Stimulated activated naive CD4-positive, alpha-beta T cell (primary cell): ENCODE measurements at places on chromosomes 6 and 20.

DNA sequence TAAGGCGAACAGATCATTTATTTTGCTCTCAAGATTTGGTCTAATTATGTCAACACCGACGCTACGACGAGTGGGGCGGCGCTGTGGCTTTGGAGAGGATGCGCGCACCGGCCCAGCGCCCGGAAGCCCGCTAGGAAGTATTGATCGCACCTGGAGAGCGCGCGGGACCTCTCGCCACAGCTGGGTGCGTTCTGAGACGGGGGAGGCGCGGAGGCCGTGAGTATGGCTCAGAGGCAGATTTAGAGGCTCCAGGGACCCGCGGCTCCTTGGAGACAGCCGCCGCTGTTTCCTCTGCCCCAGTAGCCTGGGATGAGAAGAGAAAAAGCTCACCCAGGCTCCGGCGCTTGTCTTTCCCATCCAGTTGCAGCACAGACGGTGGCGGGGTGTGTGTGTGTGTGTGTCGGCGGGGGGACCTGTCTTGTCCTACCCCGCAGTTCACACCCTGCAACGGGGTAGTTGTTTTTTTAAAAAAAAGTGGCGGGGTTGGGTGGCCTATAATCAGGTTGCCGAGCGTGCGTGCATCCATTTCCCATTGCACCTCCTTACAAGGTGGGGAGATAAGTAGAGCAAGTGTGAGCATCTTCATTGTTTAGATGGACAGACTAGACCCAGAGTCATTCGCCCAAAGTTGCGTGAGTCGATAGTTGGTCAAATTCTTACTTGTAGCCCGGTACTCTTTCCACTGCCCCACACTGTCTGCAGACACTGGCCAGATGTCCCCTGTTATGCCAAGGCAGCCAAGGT lies 11.2 kb downstream of the TFAP2D start:
- no peak for DNase-seq

- no peak for DNase-seq
Measured at GRCh38 chr20:35791821-35792220, 20.0 kb downstream of the PHF20 start.

- no peak for DNase-seq
Measured at GRCh38 chr6:155993240-155993639, 537.6 kb upstream of the NOX3 start.

DNA sequence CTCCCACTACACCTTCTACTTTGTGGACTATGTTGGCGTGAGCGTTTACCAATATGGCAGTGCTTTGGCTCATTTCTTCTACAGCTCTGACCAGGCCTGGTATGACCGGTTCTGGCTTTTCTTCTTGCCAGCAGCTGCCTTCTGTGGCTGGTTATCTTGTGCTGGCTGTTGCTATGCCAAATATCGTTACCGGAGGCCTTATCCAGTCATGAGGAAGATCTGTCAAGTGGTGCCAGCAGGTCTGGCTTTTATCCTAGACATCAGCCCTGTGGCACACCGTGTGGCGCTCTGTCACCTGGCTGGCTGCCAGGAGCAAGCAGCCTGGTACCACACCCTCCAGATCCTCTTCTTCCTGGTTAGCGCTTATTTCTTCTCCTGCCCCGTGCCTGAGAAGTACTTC lies 16.5 kb upstream of the EFHC1 start:
- no peak for DNase-seq

DNA sequence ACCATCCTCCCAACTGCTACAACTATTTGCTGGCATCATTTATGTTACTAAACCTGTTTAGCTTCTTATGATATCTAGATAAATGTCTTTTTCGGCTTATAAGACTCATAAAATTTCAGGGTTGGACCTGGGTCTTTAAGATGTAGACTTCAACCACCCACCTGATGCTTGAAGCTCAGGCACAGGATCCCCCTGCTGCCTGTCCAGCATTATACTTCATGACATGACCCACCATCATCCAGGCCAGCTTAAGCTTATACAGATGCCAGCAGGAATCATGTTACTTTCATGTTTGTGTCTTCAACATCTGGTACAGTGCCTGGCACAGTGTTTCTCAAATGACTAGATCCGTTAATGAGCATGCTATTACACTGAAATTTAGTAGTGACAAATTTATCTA lies 47.4 kb downstream of the SLC17A5 start:
- no peak for DNase-seq

DNA sequence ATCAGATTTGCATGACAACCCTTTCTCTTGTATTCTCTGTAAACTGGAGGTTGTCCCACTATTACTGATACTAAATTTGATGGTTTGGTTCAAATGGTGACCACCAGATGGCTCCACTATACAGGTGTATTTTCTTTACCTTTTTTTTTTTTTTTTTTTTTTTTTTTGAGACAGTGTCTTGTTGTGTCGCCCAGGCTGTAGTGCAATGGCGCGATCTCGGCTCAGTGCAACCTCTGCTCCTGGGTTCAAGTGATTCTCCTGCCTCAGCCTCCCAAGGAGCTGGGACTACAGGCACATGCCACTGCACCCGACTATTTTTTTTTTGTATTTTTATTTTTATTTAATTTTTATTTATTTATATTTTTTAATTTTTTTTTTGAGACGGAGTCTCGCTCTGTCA lies 6.6 kb upstream of the WTAP start:
- DNase-seq = peak; percentile 34

DNA sequence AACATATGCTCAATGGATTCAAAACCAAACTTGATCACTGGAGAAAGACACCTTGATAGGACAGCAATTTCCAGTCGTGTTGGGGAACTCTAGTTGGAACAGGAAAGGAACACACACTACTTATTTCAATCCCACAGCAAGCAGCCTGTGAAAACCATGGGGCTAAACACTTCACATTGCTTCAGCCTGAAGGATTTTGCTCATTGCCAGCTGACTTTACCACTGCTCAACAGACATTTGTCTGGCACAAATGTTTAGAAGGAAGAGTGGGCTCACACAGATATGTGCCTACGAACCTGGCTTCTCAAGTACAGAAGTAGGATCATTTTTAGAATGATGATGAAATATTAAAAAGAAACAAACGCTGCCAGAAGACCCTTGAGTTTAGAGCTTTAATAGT lies 598.1 kb downstream of the PHF3 start:
- DNase-seq = no peak

DNA sequence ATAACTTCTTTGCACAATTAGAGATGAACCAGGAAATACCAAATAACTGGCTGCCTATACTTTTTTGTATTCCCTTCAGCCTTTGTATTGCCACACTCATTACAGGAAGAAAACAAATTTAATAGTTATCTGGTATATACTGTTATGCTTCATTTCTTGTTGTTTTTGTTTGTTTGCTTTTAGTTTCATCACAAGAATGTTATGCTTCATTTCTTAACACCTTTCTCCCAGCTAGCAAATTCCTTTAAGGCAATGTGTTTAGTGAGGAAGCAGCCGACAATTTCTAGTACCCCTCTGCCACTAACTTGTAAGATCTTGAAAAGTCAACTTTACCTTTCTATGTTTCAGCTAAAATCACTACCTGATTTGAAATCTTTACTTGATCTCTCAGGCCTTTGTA lies 1.4 kb downstream of the NCOA6 start:
- DNase-seq = no peak

DNA sequence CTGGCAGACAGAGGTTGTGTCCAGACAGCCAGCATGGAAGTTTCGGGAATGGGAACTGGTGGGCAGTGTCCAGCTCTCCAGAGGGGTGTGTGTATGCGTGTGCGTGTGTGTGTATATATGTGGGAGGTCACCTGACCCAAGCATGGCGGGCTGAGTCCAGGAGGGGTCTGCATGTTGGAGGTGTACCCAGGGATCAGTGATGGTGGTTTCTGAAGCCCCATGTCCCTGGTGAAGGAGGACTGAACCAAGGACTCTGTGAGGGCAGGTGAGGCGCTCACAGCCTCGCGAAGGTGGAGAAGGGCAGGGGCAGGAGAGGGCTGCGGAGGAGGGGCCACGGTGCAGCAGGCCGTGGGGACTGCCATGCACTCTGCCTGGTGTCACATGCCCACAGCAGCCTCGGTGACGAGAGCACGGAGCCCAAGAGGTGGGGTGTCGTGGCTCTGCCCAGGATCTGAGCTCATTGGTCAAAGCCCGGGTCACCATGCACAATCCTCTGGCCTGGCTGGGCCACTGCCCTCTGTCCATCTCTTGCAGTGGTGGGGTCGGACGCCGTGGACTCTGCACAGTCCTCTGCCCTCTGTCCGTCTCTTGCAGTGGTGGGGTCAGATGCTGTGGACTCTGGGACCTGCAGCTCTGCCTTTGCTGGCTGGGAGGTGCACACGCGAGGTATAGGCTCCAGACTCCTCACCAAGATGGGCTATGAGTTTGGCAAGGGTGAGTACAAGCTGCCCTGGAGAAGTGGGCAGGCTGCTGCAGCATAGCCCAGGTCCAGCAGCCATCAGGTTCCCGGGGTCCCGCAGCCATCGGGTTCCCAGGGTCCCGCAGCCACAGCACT lies 2.1 kb upstream of the LIME1 start:
- no peak for DNase-seq
